HCT116 (cell line): ENCODE measurements at places on chromosomes 11 and 22.

DNA sequence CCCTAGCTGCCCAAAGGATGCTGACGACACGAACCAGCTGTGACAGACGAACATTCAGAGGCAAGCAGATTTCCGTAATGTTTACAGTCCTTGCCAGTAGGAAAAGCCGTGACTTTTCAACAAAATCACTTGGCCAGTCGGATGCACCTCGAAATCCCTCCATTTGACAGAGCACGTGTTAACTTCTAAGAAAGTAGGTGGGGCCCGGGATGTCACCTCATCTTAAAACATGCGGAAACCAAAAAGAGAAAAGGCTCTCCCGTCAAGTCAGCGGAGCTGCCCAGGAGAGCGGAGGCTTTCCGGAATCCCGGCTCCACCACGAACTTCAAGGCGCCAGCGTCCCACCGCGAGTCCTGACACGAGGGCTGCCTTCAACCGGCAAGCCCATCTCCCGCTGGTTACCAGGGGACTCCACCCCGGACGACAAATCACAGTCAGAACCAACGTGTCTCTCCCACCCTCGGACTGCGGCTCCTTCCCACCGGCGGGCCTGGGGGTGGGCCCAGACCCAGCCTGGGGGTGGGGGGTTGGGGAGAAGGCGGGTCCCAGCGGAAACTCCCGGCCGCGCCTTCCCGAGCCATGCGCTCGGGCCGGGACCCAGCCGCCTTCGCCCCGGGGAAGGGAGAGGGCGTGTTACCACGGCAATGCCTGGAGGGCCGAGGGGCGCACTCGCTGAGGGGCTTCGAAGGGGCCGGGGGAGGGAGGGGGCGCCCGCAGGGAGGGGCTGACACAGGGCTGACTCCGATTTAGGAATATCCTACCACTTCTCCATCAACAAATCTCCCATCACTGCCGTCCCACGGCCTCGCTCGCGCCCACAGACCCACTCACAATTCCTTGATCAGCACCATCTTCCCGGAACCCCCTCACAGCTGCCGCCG lies 475 bp downstream of the PITPNB start:
- no peak for DNase-seq

DNA sequence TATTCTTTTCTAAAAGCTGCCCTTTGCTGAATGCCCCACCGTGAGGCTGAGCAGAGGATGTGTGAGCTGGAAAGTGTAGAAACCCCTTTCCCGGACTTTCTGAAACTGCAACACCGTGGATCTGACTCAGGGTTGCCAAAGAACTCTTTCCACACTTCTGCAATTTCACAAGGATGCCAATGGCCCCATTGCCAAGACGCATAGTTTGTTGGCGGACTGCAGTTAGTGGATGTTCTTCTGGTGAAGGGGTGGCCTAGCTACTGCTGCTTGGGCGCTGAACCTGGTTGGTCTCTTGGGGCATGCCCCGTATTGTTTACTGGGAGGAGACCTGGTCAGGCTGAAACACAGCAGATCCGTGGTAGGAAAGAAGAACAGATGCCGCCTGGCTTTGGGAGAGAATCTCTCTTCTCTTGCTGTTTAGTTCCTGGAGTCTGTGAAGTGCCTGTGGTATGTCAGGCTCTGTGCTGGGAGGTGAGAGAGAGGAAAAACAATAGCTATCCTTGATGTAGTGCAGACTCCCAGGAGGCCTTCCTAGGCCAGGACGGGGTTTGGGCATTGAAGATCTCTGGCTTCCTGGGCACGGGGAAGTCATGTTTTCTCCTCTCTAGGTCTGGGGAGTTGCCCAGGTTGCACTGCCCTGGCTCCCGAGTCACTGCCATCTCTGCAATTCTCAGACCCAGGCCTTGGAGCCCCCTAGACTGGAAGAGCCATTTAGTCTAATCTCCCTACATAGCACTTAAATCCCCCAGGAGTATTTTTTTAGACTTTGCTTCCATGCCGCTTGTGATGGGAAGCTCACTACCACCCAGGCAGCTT lies 26.9 kb downstream of the CD82 start:
- DNase-seq: no peak

- no peak for DNase-seq
These were observed 26.3 kb downstream of the MYBPC3 start for GRCh38 chr11:47326198-47326597.

- DNase-seq: peak; percentile 56
These were observed 35.0 kb upstream of the EHF start for GRCh38 chr11:34585735-34586487.

GRCh38 chr11:18449251-18449650 lies 6.4 kb upstream of the LDHAL6A start:
- no peak for DNase-seq

DNA sequence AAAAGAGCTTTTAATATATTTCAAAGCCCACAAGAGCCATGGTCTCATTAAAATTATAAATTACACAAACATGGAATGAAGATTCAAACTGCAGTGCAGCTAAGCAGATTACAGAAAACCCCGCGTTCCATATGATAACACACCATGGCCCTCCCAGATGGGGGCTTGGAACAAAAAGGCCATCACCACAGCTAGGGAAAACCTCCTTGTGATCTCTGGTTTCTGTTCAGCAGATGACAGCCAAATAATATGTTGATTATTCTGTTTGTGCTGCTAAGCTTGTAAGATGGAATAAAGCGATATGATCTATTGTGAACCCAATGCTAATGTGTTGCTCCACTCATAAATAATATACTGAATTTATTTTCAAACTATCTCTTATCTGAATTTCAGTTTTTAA lies 28.5 kb downstream of the IMMP1L start:
- no peak for DNase-seq

GRCh38 chr11:122723576-122723975 lies 68.1 kb downstream of the UBASH3B start:
- no peak for DNase-seq

DNA sequence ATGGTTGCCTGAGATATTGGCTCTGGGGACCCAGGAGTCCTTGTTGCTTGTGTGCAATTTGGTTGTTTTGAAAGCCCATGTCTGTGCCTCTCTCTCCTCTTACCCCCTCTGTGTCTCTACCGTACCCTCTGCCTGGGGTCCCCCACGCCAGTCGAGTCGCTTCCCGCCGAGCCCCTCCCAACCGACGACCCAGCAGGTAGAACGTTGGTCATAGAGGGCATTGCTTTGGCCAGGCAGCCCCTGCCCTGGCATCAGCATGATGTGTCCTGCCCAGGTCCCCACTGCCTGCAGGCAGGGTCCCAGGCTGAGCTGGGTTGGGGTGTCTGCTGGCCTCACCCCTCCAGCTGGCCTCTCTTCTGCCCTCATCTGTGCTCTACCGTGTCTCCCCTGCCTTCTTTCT lies 35.0 kb downstream of the TREH start:
- DNase-seq: no peak

- DNase-seq: no peak
These were observed 7.0 kb upstream of the RRM1 start for GRCh38 chr11:4087551-4087950.

DNA sequence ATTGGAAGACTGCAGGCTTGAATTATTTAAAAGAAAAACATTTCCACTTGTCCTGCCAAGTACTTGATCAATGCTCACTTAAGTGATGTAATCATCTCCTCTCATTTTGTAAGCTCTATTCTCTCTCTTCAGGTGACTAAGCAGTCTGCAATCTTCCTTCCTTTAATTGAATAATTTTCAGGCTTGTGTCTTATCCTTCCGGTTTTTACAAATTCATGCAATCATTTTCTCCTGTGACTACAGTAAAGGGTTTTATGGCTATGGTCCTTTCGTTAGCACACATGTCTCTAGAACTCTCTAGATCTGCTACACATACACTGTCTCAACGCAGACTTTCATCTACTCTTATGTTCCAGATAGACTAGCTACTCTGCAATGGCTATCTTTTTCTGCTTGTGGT lies 12.6 kb upstream of the UPB1 start:
- DNase-seq: no peak

GRCh38 chr11:120385110-120385509 lies 48.9 kb downstream of the ARHGEF12 start:
- no peak for DNase-seq

GRCh38 chr11:109001585-109001984 lies 336.7 kb downstream of the DDX10 start:
- no peak for DNase-seq

- no peak for DNase-seq
These were observed 19.3 kb upstream of the SHISAL1 start for GRCh38 chr22:44331881-44332714.

- peak; percentile 62 for DNase-seq
These were observed 8.8 kb upstream of the DNAL4 start for GRCh38 chr22:38802671-38803121.

- DNase-seq: no peak
These were observed 759.4 kb downstream of the OPCML start for GRCh38 chr11:132772703-132773545.

GRCh38 chr11:32597921-32598320 lies 14.3 kb downstream of the EIF3M start:
- no peak for DNase-seq

DNA sequence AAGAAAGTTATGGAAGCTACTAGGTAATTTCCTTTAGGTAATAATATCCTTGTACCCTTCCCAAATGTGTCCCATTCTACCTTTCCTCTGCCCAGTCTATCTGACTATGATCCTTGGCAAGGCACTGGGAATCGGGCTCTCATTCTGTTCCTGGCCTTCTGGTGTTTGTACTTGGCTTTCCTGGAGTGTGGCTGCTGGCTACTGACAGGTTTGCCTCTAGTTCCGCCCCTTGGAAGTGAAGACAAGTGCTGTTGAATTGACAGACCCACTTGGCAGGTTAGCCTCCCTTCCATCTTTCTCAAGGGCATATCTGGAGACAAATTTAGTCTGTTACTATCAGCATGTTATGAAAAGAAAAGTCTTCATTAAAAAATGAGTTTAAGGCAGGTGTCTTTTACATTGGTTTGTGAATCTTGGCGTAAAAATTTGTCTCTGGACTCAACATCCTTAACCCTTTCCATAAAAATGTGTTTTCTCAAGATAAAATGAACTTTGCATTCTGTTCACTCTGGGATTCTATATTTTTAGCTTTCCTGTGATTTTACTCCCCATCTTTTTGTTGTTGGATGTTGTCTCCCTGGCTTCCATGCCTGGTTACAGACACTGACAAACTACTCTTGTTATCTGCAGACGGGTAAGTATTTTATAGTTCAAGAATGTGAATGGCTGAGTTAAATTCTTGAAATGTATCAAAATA lies 287.4 kb upstream of the PDGFD start:
- DNase-seq: no peak

- no peak for DNase-seq
These were observed 41.4 kb upstream of the ST14 start for GRCh38 chr11:130118165-130118564.

DNA sequence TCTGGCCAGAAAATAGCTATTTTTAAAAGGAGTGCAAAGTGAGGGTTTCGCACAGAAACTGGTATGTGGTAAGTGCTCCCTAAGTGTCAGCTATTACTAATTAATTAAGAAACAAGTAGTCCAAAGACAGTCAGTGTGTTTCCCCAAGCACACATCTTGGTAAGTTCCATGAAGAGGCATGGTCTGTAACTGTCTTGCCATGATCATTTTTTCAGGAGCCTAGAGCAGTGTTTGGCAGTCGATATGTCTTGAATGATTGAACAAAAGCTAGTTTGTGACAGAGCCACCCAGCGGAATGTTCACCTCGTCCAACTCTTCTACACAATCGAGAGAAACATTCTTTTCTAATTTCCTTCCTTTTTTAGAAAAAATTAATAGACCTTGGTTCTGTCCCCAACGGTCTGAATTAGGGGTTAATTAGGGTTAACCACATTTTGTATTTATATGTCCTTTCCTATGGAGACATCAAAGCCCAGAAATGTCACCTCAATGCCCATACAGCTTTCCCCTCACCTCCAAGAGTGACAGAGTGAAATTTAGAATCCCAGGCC lies 57.6 kb upstream of the FTH1 start:
- no peak for DNase-seq

GRCh38 chr11:121669422-121669821 lies 216.7 kb upstream of the SORL1-AS1 start:
- no peak for DNase-seq
